ENCODE measurements at places on chromosomes 6 and 20.
A peak's percentile ranks its signal among the peaks of the same experiment; 100 is the strongest.

DNA sequence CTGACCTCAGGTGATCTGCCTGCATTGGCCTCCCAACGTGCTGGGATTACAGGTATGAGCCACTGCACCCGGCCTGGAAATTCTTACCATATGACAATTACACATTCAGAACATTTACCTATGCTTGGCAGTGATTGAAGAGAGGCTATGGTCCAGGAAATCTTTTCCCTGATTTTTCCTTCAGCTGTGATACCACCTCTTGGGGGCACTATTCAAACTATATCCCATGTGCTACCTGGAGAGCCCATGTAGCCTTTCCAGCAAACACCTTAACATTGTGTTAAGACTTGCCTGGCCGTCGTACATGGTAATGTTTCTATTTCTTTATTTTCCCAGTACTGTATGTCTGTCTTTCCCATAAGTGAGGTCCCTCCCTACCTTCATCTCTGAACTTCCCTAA, 61.7 kb upstream of the C20orf144 start:
- DNase-seq, result no peak

- DNase-seq, result peak; percentile 85
Observed at GRCh38 chr6:6002005-6002847, 4.5 kb downstream of the NRN1 start.

DNA sequence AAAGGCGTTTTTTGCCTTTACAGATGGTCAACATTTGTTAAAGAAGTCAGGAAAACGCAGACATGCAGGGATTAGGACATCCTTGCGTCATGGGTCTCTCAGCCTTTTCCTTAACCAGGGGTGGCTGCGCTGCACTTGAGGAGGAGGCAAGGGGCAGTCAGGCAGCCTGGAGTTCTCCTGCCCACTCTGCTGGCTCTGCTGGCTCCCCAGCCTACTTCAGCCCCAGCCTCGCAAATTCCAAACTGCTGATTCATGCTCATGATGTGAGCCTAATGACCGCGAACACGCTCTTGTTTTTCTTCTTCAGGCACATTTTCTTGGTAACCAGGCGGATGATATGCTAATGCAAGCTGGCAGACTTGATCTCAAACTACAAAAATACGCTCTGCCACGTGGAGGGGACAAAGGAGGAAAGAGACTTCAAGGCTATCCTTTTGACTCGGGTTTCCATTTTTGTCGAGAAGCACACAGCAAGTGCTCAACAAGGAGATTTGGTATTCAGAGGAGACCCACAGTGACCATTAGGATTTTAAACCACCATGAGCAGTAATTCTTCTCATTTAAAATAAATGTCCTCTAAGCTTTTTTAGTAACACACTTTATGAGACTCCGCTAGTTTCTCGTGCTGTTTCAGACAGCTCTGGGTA, 290.3 kb upstream of the STXBP5 start:
- DNase-seq, result peak; percentile 86

- DNase-seq, result no peak
Observed at GRCh38 chr6:45132658-45133294, 195.4 kb upstream of the RUNX2 start.

GRCh38 chr6:168632694-168633093, 191.7 kb downstream of the SMOC2 start:
- DNase-seq, result no peak

DNA sequence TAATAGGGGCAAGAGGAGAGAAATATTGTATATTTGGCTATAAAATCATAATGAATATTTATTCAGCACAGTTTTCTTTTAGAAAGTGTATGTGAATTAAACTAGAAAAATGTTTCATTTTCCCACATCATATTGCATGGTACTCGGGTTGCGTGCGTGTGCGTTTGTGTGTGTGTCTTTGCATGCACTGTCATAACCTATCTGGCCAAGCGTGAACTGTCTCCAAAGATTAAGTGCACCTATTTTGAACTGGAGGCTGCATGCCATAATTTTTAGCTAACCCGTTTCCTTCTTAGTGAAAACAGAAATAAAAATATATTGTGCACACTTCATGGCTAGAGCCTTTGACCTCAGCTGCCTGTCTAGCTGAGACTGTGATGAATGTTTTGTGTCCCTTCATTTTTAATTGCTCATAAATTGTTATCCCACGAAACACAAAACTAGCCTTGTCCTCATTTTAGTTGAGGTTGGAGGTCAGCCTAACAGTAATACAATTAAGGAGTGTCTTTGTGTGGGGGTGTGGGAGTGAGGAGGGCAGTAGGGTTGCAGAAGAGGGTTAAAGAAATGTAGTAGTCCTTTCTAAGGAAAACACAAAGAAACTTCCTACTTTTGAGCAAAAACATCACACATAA, 336.1 kb upstream of the POU3F2 start:
- peak; percentile 70 for DNase-seq

DNA sequence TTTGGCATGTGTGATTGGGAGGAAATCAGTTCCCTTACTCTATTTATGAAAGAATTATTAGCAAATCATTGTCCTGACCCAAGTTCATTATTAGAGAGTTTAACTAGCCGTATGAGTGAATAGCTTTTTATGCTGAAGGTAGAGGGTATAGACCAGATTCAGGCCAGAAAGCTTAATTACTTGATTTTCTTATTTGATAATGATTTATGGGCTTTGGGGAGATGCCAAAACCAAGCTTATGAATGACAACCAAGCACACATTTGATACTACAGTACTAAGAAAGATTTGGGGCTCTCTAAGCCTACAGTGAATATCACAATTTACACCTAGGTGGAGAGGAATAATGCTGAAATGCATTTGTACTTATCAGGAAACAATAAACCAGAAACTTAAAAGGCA, 193.2 kb downstream of the ARHGAP18 start:
- DNase-seq, result no peak

Data from retina (tissue), 1 donor.